ENCODE measurements at places on chromosomes 5 and 9.

- no peak for DNase-seq
These were observed 23.1 kb upstream of the QSOX2 start for GRCh38 chr9:136268735-136269134.

- no peak for DNase-seq
These were observed 369.7 kb downstream of the CDK5RAP2 start for GRCh38 chr9:120210274-120210673.

DNA sequence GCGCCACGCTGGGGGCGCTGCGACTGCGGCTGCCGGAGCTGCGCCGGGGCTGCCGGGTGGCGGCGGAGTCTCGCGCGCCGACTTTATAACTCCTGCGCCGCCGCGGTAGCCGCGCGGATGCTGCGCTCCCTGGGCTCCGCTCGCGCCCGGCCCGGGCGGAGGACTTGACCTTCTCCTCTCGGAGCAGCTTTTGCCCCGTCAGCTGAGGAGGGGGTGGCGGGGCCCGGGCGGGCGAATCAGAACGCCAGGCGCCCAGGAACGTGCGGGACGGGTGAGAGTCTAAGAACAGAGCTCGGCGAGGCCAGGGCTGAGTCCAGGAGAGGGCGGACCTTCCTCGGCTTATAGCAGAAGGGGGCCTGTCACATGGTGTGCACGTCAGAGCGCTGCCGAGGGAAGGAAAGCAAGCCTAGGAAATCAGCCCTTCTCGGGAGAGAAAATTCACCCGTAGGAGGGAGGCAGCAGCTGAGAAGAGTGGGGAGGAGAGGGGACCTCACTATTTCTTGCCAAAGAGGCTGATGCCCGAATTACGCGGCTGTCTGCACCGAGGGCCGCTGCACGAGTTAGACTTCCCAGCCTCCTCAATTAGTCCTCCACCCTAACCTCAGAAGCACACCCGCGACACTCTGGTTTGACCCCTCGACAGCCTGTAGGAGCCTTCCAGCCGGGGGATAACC lies at the start of gene FOXD1:
Gene FOXD1, minus strand, starts transcription at position 315 of the 674 bp plus-strand sequence. CDS start 415 bp downstream, outside the sequence.
- peak; percentile 99 for DNase-seq

GRCh38 chr5:75148051-75148450 lies 88.6 kb downstream of the ANKRD31 start:
- no peak for DNase-seq

DNA sequence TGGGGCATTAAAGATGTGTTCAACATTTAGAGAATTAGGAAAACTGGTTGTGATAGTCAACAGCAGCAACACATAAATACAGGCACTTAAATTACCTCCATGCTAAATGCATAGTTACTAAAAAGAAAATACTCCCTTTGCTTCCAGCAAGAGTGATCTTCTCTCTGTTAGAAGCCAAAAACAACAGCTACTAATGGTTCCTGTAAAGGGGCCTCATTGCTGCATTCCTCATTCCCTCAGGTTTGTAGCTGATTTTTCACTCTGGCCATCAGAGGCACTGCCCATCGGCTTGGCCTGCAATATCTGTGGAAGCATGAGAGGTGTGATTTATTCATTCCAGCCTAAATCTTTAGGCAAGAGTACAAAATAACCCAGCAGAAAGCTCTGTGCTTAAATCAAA lies 466.0 kb upstream of the ADAMTS16 start:
- peak; percentile 9 for DNase-seq

GRCh38 chr5:55538661-55539060 lies 3.9 kb upstream of the PLPP1 start:
- DNase-seq: no peak

- DNase-seq: peak; percentile 79
These were observed 296.6 kb upstream of the FBXL7 start for GRCh38 chr5:15203376-15203775.

- no peak for DNase-seq
These were observed 113.9 kb downstream of the TMEM174 start for GRCh38 chr5:73286896-73287295.

DNA sequence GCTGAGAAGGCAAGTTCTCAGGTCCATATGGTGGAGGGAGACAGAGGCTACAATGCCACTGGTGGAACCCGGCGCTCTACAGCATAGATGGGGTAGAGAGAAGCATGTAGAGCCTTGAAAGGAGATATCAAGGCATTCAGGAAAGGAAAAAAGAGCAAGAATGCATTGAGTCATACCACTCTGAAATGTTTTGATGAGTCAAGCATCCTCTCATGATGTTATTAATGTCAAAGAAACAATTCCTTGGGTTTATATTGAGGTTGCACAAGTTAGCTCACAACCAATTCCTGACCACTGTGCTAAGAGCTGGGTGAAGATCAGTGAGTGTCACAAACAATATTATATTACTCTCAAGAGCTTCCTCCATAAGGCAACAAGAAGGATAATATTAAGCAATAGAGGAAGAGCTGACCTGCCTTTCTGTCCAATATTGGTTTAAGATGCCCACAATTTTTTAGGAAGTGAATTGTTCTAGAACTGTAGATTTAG lies 178.0 kb downstream of the RFK start:
- peak; percentile 96 for DNase-seq

GRCh38 chr5:76978869-76979268 lies 26.0 kb downstream of the CRHBP start:
- DNase-seq: no peak

DNA sequence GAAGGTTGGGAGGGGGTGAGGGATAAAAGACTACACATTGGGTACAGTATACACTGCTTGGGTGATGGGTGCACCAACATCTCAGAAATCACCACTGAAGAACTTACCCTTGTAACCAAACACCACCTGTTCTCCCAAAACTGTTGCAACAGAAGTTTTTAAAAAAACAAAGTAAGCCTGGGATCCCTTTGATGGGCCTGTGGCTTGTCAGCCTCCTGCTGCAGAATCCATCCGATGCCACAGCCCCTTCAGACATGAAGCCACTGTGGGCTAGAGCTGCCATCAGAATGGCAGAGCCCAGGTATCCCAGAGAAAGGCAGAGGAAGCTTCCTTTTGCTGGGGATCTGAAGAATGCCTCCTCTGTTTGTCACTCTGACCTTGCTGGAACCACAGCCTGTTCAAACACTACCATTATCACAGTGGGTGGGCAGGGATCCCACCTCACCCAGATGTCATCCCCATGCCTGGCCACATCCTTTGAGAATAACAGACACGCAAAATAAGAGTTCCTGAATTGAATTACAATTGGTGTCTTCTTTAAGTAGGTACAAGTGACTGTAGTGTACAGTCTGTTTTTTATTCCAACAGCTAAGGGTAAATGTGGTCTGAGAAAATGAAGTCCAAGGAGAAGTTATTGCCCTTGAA lies 78.1 kb upstream of the DIRAS2 start:
- no peak for DNase-seq

DNA sequence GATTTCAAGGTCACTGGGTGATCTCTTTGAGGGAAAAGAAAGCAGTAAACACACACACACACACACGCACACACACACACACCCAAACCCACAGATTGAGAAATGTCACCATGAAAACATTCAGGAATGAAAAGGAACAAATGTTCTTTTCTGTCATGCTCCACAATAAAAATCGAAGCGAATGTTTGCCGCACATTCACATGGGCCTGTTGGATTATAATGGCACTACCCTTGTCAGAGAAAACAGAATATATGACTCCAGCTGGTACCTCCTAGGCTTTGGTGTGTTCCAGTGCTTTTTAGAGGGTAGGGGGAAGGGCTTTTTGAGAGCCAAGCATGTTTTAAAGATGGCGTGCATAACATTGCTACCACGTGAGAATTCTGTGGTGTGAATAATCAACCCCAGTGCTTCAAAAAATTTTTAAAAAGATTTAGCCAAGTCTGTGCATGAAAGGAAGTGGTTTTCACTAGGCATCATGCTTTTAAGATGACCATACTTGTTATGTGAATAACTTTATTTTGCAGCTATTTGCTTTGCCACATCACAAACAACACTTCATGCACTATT lies 120.8 kb upstream of the ZNF608 start:
- DNase-seq: peak; percentile 91

GRCh38 chr5:179872055-179872827 lies 13.6 kb upstream of the MRNIP start:
- DNase-seq: no peak

- DNase-seq: peak; percentile 57
These were observed 1.1 kb upstream of the EPB41L4A start for GRCh38 chr5:112419986-112420864.

GRCh38 chr5:156934450-156935211 lies 28.4 kb downstream of the TIMD4 start:
- peak; percentile 15 for DNase-seq

DNA sequence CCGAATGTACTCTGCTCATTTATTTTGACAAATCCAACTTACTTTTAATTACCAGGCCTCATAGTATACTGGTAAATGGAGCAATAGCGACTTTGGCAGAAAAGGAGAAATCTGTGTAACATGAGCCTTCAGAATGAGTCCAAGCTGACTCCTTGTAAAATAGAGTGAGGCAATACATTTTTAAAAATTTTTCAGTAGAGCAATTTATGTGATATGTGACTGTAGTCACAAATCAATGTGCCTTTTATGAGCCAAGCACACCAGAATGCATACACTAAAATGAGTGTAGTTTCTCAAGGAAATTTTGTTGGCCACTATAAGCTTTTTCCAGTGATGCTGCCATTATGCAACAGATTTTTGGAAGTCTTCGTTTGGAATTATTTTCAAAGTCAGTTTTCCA lies 73.8 kb downstream of the SNCAIP start:
- no peak for DNase-seq

DNA sequence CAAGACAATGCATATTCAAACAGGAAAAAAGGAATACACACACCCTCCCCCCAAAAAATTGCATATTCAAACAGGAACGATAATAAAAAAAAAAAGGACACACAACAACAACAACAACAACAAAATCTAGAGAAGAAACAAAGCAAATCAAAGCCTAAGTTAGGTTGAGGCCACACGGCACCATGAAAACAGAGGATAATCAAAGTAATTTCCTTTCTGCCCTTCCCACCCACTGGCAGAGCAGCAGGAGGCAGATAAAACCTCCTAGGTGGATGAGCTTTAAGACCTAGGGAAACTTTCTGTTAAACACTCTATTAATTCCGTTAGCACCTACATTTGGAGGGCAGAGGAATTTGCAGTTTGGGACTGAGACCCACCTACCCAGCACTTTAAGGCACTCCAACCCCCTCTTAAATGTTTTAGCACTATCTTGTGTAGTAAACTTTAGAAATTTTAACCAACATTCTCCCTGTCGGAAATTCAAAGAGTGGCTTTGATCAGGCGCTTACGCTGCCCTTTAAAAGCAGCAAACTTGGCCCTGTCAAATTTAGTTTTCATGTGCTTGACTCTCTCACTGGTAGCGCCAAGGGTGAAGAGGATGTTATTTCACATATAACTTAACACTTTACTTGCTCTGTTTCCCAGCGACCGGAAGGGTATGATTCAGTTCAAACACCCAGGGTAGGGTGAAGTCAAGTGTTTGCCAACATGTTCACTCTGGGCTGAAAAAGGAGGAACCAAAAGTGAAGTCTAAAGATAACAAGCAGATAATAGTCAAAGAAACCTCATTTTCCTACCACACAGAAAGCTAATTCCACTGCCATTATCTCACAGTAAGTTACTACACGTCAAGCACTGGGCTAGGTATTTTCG lies 9.2 kb downstream of the ENC1 start:
- peak; percentile 91 for DNase-seq

GRCh38 chr9:85321561-85321960 lies 420.2 kb downstream of the AGTPBP1 start:
- no peak for DNase-seq

DNA sequence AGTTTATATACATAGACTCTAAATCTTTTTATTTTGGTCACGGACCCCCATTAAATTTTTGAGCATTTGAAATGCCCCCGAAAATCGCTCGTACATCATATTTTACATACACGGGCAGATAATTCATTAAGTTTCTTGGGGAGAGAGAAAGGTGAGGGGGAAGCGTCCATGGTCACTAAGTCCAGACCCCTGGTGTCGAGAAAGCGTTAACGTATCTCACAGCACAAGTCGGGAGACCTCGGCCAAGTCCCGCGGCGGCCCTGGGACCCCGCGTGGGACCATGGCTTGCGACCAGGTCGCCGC lies 794 bp downstream of the PTBP3 start:
- no peak for DNase-seq

GRCh38 chr5:6178846-6179532 lies 199.4 kb downstream of the MED10 start:
- DNase-seq: no peak

- DNase-seq: no peak
These were observed 7.9 kb upstream of the IL3 start for GRCh38 chr5:132052520-132052919.

DNA sequence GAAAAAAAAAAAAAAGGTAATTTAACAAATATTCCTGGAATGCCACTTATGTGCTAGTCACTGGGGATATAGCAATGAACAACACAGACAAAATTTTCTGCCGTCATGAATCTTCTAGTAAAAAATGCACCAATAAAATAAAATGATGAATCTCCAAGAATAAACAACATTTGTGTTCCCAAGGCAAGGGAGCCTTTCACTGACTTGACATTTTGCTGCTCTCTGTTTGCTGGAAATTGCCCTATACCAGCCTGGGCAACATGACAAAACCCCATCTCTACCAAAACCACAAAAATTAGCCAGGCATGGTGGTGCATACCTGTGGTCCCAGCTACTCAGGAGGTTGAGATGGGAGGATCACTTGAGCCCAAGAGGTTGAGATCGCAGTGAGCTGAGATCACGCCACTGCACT lies 64.5 kb upstream of the ERBIN start:
- peak; percentile 99 for DNase-seq

DNA sequence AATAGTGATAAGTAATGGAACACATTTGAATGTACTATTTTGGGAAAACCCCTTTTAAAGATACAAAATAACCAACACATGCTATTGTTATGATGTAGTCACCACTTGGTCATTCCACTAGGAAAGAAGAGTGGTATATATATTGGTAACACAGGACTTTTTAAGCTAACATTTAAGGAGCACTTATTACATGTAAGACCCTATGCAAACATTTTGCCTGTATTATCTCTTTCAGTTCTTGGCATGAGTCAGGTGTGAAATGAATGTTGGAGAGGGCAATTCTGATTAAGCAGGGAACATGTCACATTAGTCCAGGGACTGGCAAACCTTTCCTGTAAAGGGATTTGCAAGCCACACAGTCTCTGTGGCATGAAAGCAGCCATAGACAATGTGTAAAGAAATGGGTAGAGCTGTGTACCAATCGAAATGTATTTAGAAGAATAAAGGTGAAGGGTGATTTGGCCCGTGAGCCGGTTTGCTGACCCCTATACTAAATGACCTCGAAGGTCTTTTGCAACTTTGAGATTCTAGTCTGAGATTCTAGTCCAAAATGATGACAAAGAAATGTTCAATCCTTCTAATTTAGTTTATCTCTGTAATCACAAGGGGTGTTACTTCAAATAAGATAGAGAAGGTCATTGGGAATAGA lies 15.3 kb downstream of the ABLIM3 start:
- no peak for DNase-seq

DNA sequence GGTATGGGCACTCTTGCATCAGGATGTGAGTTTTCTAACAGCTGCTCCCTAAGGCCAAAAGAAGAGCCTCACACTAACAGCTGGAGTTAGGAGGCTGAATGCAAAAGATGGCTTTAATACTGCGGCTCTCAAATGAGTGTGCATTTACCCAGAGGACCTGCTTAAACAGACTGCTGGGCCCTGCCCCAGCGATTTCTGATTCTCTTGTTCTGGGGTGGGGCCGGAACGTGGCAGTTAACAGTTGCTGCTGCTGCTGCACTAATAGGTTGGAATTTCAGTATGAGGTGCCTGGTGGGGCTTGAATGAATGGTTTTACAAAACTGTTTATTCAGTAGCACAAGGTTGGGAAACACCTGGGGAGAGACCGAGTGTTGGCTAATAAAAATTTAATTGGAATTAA lies 26.1 kb downstream of the HMGCR start:
- no peak for DNase-seq

Measured in fibroblast of skin of back (primary cell).